ENCODE measurements at places on chromosomes 3 and 15. TPM values are rescaled to one million over a fixed set of nuclear protein-coding genes. Genes with fewer than 3 reads are reported as not detected.

GRCh38 chr3:157610876-157611535 is 107.8 kb upstream of the VEPH1 start:
- no peak for ATAC-seq

CYP1A1 gene
- not detected for total RNA-seq

DNA sequence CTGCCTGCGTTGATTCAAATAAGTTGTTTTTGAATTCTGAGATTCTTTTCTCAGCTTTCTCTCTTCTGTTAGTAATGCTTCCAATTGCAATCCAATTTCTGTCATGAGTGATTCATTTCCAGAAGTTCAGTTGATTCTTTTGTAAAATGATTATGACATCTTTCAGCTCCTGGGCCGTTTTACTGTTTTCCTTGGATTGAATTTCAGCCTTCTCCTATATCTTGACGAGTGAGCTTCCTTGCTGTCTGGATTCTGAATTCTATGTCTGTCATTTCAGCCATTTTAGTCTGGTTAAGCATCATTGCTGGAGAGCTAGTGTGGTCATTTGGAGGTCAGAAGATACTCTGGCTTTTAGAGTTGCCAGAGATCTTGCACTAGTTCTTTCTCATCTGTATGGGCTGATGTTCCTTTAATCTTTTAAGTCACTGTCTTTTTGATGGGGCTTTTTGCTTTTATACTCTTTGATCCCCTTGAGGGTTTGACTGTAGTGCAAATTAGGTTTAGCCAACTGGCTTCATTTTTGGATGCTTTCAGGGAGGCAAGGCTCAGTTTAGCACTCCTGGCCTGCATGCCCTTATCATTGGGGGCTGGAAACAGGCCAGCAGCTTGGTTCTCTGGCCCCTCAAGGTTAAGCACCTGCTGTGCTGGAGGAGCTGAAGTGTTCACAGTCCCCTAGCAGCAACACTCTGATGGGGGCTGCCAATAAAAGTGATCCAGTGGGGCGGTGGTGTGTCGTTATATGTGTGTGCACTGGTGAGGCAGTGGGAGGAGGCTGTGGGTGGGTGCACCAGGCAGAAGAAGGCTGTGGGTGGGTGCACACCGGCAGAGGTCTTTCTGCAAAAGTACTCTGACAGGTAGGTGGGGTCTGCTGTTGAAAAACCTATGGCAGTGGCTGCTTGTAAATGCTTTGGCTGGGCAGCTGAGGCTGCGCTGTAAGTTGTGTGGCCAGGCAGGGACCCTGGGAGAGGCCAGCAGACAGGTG is 51.2 kb downstream of the MCTP2 start:
- ATAC-seq, result no peak

GRCh38 chr3:38040401-38040800 is 1.4 kb downstream of the DLEC1 start:
- no peak for ATAC-seq

GNB4 gene
- total RNA-seq, result 79.5 TPM

GRCh38 chr3:72111265-72112205 is 326.6 kb upstream of the PROK2 start:
- no peak for ATAC-seq
